Activated CD4-positive, CD25-positive, alpha-beta regulatory T cell treated with anti-CD3 and anti-CD28 coated beads, Interleukin-2, amount 50 U/mL, for 72 hours (primary cell): ENCODE measurements at places on chromosomes 11 and 22.

- DNase-seq = no peak
Measured at GRCh38 chr11:104614961-104615360, 283.3 kb downstream of the CASP12 start.

- no peak for DNase-seq
Measured at GRCh38 chr22:17678817-17679385, 40.3 kb downstream of the BCL2L13 start.

DNA sequence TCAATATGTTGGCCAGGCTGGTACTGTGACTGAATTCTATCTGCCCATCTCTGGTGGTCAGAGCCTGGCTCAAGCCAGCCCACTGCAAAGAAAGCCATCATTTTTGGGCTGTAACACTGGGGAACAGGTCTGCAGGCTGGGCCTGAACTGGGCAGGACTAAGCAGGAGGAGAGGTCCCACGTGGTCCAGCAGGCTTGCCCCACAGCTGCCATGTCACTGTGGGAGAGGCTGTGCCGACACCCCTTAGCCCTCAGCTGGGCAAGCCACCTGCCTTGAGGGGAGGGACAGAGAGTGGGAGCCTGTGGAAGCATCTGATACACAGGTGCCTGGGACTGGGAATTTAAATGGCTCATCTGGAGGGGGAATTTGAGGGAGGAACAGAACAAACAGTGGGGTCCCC lies 66.7 kb upstream of the CLTCL1 start:
- no peak for DNase-seq

DNA sequence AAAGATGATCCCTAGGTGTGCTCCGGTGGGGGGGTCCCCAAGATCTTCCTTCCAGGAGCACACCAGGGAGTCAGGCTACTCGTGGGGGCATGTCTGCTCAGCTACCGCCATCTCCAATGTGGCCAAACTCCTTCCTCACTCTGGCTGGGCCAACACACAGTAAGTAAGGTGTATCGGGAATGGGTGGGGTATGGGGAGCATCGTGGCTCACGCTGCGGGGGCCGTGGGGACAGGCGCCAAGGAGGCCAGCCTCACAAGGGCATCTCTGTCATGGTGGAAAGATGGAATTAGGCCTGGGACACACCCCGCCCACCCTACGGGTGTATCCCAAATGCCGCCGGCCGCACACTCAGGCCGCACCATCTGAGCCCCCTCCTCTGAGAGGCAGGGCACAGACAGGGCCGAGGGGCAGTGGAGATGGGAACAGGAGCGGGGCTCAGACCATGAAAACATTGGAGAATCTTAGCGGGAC lies 8.3 kb downstream of the IGF2 start:
- no peak for DNase-seq

DNA sequence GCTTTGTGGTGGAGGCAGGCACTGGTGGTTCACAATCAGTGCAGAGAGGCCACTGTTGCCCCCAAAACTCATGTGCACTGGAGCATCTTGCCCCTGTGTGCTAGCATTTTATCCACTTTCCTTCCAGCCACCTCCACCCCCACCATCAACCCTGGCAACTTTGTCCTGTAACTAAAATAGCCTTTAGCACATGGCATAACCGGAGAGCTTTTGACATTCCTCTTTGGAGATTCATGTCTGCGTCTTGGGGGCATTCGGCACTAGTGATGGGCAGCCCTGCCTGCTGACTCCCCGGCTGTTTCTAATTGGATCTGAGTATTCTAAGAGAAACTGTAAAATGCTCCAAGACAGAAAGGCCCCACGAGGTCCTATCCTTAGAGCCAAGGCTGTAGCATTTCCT lies 15.8 kb downstream of the SHISA8 start:
- no peak for DNase-seq
